Epithelial cell of proximal tubule (primary cell): ENCODE measurements at places on chromosomes 4 and X.

GRCh38 chr4:111281219-111281618 is 658.3 kb upstream of the PITX2 start:
- no peak for DNase-seq

- DNase-seq: no peak
Measured at GRCh38 chr4:93355411-93355810, 473.1 kb upstream of the ATOH1 start.

GRCh38 chr4:168682898-168683500 is 186.1 kb downstream of the PALLD start:
- no peak for DNase-seq

- peak; percentile 61 for DNase-seq
Measured at GRCh38 chr4:80173401-80173800, 23.9 kb upstream of the PRDM8 start.

GRCh38 chr4:46676364-46676763 is 232.7 kb downstream of the COX7B2 start:
- DNase-seq: no peak

- DNase-seq: no peak
Measured at GRCh38 chr4:149993030-149993429, 85.2 kb upstream of the DCLK2 start.

GRCh38 chrX:45758738-45759397 is 558.2 kb upstream of the DIPK2B start:
- DNase-seq: no peak

GRCh38 chr4:177292171-177292570 is 17.5 kb upstream of the NEIL3 start:
- no peak for DNase-seq

GRCh38 chrX:135596495-135596894 is 76.0 kb downstream of the INTS6L start:
- DNase-seq: no peak
